ENCODE measurements at places on chromosomes 2 and 18. TPM values are rescaled to one million over a fixed set of nuclear protein-coding genes. Genes with fewer than 3 reads are reported as not detected.

DNA sequence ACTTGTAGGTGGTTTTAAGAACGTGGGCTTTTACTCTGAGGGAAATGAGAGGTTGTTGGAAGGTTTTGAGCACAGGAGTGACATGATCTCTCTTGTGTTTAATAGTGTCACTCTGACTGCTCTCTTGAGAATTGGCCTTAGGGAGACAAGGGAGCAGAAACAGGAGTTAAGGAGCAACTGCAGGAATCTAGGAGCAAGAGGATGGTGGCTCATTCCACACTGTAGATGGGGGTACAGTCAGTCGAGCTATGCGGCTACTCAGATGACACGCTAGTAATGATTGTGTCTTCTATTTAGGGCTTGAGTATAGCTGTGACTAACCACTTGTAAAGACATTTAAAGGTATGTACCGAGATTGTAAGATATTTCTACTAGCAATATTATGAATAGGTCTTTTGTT lies 87.4 kb downstream of the RPRM start:
- DNase-seq = peak; percentile 71

GRCh38 chr2:215982465-215982875 lies 30.9 kb downstream of the MREG start:
- DNase-seq = peak; percentile 92

- DNase-seq = no peak
Measured at GRCh38 chr18:45728336-45729010, 4.5 kb downstream of the SLC14A1 start.

DNA sequence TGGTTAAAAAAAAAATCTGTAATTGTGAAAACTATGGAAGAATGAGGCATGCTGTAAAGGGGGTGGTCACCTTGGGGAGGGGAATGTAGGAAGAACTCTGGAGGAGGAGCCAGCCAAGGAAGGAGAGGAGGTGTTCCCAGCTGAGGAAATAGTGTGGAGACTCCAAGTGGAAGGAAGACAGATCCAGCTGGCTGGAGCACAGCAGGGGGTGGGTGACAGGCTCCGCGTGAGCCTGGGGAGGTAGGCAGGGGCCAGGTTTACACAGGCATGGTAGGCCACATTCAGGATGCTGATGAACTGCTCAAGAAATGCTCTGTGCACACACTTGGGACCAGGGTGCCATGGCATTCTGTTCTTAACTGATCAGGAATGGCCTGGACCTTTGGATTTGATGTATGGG lies 16.8 kb downstream of the AFF3 start:
- no peak for DNase-seq

DNA sequence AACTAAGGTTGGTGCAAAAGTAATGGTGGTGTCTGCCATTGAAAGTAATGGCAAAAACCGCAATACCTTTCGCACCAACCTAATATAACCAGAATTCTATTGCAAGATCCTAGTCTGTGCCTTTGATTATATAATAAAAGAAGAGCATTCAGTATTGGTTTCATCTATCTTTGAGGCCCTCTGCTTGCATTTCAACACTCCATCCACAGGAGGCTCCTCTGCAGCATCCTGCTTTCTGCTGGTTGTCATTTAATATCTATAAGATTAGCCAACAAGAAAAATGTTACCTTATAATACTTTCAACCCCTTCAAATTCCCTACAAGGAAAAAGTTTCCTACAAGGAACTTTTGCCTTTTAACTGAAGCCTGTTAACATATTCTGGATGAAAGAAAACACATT lies 139.2 kb downstream of the CDCA7 start:
- no peak for DNase-seq

- DNase-seq = no peak
Measured at GRCh38 chr18:11037533-11038240, 111.7 kb downstream of the PIEZO2 start.

GRCh38 chr2:178304333-178304732 lies 110.0 kb downstream of the OSBPL6 start:
- DNase-seq = no peak

- no peak for DNase-seq
Measured at GRCh38 chr18:13608791-13609532, 117.4 kb downstream of the FAM210A start.

DNA sequence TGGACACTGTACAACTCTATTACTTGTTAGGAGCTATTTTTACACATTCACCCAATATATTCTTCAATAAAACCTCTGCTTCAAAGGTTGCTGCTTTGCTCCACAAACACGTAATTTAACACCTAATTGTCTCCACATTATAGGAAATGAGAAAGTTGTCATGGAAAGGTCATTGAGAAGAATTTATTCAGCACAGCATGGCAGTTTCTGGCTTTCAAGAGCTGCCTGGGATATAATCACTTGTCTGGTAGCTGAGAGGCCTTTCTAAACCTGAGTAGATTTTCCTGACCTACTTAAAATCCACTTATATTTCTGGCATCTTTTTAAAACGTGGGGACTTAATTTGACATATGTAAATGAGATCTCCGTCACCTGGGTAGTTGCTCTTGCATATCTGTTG lies 216.1 kb downstream of the ZNF804A start:
- DNase-seq = no peak

DNA sequence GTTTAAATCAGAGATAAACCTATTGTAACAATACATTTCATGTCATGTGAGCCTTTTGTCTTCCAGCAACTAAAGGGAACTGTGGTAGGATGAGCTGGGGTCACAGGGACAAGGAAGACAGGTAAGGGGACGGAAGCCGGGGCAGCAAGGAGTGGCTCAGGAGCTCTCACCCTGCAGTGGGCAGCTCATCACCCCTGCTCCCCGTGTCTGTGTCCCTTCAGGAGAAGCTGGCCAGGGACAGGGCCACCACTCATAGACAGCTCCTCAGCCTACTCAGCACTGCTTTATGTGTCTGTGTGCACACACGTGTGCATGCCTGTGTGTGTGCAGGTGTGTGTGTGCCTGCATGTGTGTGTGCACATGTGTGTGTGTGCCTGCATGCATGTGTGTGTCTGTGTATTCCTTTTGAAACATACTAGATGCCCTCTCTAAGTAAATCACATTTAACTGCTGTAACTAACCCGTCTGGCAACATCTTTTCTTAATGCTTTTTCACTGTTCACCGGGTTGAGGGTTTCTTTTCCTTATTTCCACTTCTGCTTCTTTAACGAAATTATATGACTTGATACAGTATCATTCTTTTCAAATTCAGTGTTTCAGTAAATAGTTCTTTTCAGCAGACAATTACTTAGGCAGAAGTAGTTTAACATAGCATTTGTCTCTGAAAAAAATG lies 44.2 kb downstream of the LRRFIP1 start:
- no peak for DNase-seq

- peak; percentile 63 for DNase-seq
Measured at GRCh38 chr2:191303140-191304005, 58.2 kb downstream of the MYO1B start.

GRCh38 chr2:166411473-166412230 lies 35.9 kb upstream of the SCN9A start:
- DNase-seq = peak; percentile 3

DNA sequence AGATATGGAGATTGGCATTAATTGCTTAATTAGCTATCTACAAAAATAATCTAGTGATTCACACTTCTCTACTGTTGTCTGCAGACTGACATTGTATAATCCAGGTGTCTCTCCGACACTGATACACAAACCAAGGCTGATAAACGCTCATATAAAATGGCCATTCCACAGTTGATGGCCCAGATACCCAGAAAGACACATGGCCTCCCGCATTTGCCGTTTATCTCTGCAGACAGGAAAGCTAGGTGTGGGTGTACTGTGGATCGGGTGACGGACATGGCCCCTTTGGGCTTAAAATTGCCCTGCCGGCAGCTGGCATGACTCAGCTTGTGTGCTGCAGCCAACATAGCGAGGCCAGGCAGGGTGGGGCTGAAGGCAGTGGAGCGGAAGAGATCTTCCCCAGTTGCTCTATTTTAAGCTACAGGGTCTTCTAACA lies 18.5 kb downstream of the PMAIP1 start:
- peak; percentile 95 for DNase-seq

DNA sequence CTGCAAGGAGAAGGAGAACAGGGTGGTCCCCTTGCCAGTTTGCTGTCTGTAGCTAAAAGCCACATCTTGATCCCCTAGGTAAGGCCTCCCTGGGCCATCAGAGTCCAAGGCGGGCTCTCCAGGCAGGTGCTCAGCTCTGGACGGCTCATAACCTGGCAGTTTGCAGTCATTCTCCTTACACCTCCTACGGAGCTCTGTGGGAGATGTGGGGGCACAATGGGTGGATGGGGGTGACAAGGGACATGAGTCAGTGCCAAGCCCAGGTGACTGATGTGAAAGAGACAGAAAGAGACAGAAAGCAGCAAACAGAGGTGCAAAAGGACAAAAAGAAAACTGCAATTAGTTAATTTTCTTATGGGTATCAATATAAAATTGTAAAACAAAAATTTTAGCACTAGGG lies 120.6 kb upstream of the ZBTB14 start:
- DNase-seq = no peak

- peak; percentile 1 for DNase-seq
Measured at GRCh38 chr18:57150828-57151227, 3.9 kb downstream of the BOD1L2 start.

DNA sequence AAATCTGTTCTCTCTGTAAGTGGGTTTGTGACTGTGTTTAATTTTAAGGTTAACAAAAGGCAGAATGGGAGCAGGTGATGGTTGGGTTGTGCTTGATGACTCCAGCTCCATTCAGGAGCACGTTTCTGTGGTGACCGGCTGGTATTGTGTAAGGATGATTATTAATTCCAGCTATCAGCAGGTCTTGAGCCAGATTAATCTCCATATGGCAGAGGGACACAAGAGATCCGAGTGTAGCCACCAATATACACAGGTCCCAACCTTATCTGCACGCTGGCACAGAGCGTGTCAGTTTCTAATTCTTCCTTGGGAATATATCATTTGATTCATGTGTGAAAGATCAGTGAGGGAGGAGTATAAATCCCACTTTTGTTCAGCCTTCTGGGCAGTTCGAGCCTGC lies 199.0 kb upstream of the DCC start:
- no peak for DNase-seq

GRCh38 chr18:31040686-31041270 lies 1.8 kb downstream of the DSC3 start:
- no peak for DNase-seq

- no peak for DNase-seq
Measured at GRCh38 chr2:151049746-151050145, 211.9 kb downstream of the RBM43 start.

CD8B2 gene
- total RNA-seq = not detected

PSD4 gene
- total RNA-seq = 0.83 TPM

TMEM178A gene
- 2.0 TPM for total RNA-seq

HS1BP3 gene
- total RNA-seq = 35.0 TPM

BCS1L gene
- total RNA-seq = 39.2 TPM

CRACDL gene
- 0.11 TPM for total RNA-seq

MATN3 gene
- total RNA-seq = 1.2 TPM

APLF gene
- 5.3 TPM for total RNA-seq

PLCL1 gene
- 2.5 TPM for total RNA-seq

DYSF gene
- total RNA-seq = 114 TPM

All from myocyte (in vitro differentiated cells).